ENCODE measurements at places on chromosomes 1 and 21. TPM values are rescaled to one million over a fixed set of nuclear protein-coding genes. Genes with fewer than 3 reads are reported as not detected.

The IRF6 gene
- total RNA-seq: 0.44 TPM

The CLCNKA gene
- not detected for total RNA-seq

The MIXL1 gene
- 0.20 TPM for total RNA-seq

The ARHGEF10L gene
- 0.47 TPM for total RNA-seq

The TTF2 gene
- total RNA-seq: 24.8 TPM

The MRPS6 gene
- 15.2 TPM for total RNA-seq

The FNDC5 gene
- 0.07 TPM for total RNA-seq

The ZNF678 gene
- total RNA-seq: 5.0 TPM

The AMY1B gene
- total RNA-seq: not detected

The DCDC2B gene
- total RNA-seq: not detected
